Activated naive CD4-positive, alpha-beta T cell treated with anti-CD3 and anti-CD28 coated beads, Interleukin-2, amount 50 U/mL, for 72 hours (primary cell): ENCODE measurements at places on chromosomes 11 and 22. TPM values are rescaled to one million over a fixed set of nuclear protein-coding genes. Genes with fewer than 3 reads are reported as not detected.

DNA sequence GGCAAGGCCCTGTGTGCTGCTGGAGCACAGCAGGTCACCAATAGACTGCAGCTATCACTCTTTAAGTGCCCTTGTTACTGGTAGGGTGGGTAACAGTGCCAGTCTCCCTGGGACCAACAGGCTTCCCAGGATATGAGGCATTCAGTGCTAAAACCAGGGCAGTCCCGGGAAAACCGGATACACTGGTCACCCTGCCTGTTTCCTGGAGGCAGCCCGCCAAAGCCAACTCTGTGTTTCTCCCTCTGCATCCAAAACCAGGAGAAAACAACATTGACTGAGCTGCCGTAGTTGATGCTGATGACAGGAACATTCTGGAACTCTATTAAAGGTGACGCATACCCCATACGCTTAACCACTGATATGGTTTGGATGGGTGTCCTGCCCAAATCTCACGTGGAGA lies 149.1 kb downstream of the SHANK2 start:
- no peak for DNase-seq

The OR5T2 gene
- not detected for total RNA-seq

DNA sequence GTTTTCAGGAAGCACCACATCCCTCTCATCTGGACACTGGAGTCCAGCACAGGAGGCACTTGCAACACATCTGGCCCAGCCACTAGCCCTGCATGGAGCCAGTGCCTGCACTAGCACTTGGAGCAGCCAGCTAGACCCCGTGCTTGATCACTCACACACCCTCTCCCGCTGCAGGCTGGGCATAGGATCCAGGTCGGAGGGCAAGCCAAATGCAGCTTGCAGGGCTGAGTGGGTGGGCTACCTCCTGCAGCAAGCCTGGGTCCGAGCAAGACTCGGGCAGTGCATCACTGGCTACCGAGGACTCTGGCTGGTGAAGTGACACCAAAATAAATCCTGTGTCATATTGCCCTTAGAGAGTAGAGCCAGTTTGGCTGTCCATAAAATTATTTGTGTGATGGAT lies 1795.4 kb downstream of the LRRC4C start:
- DNase-seq, result no peak

The SLC6A5 gene
- not detected for total RNA-seq

DNA sequence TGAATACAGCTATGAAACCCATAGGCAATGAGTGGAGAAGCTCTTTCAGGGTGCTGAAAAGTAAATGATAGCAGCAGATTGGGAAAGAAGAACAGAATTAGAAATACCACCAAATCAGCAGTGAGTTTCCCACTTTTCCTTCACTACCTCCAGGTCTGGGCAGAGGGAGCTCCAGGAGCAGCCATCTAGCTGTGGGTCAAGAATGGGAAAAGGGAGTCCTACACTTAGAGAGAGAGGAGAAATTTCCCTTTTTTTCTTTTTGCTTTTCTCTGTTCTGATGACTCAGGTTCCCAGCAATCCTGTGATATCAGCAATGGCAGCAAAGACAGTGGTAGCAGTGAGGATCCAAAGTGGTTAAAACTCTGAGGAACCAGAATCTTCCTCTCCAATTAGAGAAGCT lies 263.9 kb downstream of the NXPE2 start:
- no peak for DNase-seq

DNA sequence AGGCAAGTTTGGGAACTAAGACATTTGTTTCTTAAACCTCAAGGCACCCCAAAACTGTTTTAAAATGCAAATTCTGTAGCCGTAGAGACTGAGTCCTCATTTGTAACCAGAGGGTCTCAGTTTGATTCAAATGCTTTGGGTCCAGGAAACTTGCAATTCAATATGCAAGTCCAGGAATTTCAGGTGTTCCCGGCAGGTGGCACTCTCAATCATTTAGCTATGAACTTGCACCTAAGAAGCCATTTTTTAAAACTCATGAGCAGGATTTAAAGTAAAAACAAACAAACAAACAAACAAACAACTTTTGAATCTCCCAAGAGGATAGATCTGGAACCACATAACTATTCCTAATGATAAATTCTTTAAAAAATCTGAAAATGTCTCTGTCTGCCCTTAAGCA lies 8.7 kb upstream of the ABTB2 start:
- DNase-seq, result no peak

DNA sequence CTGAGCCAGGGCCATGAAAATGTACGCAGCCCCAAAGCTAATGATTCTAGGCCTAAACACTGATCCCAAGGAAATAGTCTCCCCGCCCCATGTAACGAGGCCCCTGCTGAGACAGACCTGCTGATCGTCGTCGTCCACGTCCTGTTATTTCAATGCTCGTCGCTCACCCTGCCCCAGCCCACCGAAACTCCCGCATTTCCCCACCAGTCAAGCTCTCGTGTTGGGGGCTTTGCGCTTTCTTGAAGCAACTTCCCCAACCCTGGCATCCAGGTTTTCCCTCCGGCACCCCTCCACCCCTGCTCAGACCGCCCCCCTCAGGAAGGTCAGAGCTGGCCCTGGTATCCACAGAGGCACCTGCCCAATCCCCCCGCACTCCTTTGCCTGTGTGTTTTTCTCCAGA lies 58.8 kb upstream of the LINC01488 start:
- DNase-seq, result no peak
